ENCODE measurements at places on chromosomes 16 and 17.
A peak's percentile ranks its signal among the peaks of the same experiment; 100 is the strongest.

GRCh38 chr17:17313350-17313991 is 10.3 kb downstream of the NT5M start:
- peak; percentile 59 for DNase-seq

GRCh38 chr16:58269526-58269925 is 25.3 kb downstream of the PRSS54 start:
- no peak for DNase-seq

- DNase-seq = no peak
Measured at GRCh38 chr16:68166264-68166663, 69.7 kb downstream of the ESRP2 start.

DNA sequence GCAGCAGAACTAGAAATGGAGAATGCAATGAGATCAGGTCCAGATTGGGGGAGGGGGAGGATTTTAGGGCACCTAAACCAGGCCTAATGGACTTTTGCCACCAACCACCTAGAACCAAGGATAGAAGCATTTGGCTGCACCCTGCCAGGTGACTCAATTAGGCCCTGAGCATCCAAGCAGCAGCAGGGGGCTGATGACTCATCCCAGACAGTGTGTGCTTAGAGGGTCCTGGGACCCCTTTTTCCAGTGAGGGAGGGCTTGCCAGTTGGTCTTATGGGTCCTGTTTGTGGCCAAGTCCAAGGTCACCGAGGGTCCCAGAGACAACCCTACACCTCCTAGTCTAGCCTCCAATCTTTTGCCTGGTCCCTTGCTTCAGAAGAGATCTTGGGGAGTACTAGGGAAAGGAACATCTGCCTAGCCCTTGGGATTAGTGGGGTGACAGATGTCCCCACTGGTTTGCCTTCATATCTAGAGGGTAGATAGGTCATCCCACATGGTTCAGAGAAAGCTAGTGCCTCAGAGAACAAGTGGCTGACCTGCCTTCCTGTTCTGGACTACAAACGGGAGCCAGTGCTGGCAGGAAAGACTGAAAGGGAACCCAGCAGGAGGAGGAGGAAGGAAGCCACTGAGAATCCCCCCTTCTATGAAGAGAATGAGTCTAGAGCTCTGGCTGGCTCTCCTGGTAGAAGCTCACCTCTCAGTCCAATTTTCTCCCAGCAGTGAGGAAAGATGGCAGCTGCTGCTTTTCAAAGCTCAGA is 1.6 kb upstream of the TBKBP1 start:
- no peak for DNase-seq

DNA sequence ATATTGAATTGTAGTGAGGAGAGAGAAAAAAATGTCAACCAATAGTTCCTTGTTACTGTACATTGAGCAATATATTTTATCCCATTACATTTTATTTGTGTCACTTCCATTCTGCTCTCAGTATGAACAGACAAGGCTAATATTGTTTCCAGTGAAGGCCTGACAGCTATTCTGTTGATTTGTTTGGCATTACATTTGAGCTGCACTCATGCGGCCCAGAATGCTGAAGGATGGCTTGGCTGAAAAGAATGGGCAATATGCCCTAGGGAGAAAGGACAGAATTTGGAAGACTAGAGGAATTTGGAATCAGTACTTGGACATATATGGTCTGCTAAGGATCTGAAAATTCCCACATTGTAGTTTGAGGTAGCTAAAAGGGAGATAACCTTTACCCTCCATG is 1294.4 kb downstream of the CDH8 start:
- no peak for DNase-seq

DNA sequence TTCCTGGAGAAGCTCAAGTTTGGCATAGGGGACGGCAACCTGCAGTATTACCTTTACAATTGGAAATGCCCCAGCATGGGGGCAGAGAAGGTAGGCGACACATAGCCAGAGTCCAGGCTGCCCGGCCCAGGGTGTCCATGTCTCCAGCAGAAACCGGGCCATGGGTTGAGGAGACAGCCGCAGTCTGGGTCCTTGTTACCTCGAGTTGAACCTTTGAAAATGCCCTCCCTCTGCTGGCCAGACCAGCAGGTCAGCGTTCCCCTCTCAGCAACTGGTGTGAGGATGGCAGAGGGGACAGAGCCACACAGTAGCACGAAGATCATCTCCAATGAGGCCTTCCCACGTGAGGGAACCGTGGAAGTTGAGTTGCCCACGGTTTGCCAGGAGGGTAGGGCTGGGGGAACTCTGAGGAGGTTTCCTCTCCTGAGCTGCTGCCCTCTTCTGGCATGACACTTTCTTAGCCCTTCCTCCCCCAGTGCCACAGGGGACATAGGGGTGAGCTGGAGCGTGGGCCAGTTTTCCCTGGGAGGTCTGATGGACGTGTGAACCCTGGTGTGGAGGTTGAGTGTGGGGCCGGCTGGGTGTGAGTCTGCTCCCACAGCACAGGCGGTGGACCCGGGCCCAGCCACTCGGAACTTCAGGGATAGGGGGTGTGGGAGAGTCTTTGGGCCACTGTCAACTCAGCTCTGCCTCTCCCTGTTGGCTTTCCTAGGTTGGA is 27.2 kb downstream of the PLCD3 start:
- no peak for DNase-seq

- DNase-seq = no peak
Measured at GRCh38 chr17:59762049-59762823, 54.8 kb downstream of the VMP1 start.

- DNase-seq = no peak
Measured at GRCh38 chr17:6675201-6675825, 23.8 kb downstream of the C17orf100 start.

DNA sequence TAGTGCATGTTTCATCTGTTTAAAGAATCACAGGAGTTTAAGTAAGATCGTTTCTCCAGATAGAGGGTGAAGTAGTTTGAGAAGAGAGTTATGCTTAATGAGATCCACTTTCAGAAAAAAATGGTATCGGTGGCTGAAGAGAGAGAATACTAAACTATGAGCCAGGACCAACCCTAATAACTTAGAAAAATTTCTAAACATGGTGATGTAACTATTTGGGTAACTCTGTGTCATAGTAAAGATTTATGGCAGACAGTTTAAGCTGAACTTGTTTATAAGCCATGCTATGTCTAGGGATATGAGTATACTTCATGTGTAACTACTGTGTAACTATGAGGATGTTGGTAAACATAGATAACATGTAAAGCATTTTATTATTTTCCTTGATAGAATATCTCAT is 489.5 kb downstream of the KCNJ2 start:
- DNase-seq = no peak

- DNase-seq = no peak
Measured at GRCh38 chr17:28328325-28328724, 6.9 kb downstream of the IFT20 start.

- no peak for DNase-seq
Measured at GRCh38 chr16:85566561-85567100, 46.5 kb upstream of the GSE1 start.

GRCh38 chr16:84631886-84632285 is 14.0 kb upstream of the COTL1 start:
- DNase-seq = no peak

GRCh38 chr17:43367737-43368242 is 31.0 kb upstream of the ARL4D start:
- DNase-seq = no peak

DNA sequence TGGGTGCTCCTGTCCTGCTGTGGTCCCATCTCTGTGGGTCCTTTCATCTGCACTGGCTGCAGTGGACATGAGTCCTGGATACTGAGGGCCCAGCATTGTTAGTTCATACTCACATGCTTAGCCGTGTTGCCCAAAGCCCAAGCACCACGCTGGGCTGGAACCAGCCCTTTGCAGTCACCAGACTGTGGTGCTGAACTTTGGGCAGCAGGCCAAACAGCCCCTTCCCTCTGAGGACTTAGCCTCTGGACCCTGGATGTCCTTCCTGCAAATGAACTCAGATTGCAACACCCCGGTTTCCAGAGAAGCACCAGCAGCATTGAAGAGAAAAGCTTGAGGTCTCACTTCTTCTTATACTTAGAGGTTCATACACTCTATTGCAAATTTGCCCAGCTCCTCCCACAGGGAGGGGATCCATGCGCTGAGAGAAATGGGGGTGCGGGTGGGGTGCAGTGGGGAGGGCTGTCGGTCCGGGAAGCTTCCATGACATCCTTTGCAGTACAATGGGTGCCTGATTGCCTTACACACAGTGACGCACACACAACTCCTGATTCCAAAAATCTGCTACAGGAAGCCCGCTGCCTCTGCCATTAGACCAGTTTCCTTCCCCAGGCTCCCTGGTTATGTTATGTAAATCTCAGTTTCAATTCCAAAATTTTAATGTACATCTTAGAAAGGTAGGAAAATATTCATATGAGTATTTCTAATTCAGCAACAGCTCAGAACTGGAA is 65.8 kb downstream of the RGS9 start:
- DNase-seq = no peak

- no peak for DNase-seq
Measured at GRCh38 chr17:82429824-82430223, 11.4 kb upstream of the OGFOD3 start.

GRCh38 chr16:6008670-6009069 is 911.1 kb upstream of the EEF2KMT start:
- DNase-seq = no peak

- no peak for DNase-seq
Measured at GRCh38 chr16:278863-279366, 1.5 kb upstream of the ARHGDIG start.

DNA sequence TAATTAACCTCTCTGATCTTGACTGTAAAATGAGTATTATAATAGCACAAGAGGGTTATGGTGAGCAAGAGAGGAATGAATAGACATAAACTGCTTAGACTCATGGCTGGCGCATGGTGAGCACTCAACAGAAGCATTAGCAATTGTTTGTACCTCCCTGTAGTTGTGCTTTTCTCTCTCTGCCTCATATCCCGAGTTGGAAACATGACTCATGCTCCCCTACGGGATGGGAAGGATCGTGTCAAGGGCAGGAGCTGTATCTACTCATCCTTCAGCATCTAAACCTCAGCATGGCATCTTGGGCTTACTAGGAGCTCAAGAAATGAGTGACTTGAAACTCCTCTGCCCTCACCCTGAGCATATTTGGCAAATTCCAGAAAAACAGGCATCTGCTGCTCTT is 299.6 kb downstream of the MAP2K4 start:
- DNase-seq = no peak

DNA sequence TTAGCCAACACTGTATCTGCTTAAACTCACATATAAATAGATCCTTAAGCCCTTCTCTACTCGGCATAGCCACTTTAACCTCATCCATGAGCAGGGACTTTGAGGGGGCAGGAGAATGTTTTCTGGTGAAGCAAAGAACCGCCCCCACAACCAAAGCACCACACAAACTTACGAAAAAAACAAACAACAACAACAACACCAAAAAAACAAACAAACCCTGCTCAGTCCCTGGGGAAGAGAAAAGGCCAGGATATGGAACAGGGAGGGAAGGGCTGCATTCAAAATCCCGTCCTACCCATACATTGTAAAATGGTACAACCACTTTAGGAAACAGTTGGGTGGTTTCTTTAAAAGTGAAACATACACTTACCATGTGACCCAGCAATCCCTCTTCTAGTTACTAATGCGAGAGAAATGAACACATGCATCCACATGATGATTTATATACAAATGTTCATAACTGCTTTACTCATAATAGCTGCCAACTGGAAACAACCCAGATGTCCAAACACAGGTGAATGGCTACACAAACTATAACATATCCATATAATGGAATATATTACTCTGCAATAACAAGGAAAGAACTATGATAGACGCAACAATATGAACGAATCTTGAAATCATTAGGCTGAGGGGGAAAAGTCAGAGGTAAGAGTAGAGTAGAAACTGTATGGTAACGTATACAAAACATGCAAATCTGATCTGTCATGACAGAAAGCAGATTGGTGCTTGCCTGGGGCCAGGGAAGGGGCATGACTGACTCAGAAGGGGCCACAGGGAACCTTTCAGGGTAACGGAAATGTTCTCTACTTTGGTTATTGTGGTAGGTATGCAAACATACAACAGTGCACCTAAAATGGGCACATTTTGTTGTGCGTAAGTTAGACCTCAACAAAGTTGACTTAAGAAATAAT is 37.7 kb upstream of the TOB1 start:
- no peak for DNase-seq

DNA sequence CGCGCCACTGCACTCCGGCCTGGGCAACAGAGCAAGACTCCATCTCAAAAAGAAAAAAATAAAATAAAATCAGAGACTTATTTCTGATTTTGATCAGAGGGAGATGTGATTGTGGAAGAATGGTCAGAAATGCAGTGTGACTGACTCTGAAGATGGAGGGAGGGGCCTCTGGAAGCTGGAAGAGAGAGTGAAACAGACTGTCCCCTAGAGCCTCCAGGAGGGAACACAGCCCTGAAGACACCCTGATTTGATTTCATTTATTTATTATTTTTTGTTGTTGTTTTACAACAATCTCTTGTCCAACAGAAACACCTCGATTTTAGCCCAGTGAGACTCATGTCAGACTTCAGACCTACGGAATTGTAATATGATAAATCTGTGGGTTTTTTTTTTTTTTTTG is 26.1 kb downstream of the BCL7C start:
- DNase-seq = no peak

DNA sequence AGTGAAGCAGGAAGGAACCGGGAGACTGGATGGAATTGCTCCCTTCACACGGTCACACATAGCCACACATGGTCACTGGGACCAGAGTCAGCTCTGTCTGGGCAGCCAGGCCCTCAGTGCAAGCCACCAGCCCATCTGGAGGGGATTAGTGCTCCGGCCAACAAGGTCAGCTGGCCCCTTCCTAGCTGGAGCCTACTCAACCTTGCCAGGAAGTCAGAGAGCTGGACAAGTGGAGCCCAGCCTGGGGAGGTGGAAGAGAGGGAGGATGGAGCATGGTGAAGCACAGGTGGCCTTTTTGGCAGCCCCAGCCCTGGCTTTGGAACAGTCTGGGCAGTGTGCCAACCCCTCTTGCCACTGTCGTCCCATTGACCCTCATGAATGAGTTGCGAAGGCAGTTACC is 3.7 kb upstream of the CACNA1G start:
- no peak for DNase-seq

DNA sequence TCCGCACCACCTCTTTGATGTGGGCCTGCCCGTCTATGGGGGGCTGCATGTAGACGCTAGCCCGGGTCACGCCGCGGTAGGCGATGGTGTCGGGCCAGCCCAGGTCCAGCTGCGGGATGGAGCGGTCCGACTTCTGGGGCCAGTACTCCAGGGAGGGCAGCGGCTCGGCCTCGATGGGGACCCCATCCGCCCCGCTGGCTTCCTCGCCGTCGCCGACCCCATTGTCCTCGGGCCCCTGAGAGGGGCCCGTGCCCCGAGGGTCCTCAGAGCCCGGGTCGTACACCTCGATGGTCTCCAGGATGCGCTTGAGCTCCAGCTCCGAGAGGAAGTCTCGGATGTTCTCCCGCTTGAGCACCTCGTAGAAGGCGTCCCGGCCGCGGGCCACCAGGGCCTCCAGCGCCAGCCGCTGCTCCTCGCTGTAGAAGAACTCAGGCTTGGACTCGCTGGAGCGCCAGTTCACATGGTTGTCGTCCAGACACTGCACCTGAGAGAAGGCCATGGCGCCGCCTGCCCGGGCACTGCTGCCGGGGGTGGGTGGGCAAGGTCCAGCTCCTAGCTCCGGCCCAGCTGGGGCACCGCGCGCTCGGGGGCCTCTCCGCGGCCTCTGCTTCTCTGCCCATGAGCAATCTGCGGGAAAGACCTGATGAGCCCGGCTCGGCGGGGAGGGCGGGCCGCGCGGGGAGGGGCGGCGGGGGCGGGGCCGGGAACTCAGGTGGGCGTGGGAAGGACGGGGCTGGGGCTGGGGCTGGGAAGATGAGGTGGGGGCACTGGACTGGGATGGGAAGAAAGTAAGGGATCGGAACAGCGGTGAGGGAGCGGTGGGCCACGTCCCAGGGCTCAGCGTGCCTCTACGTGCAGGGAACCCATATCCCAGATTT is 782 bp downstream of the FAM83G start:
- peak; percentile 15 for DNase-seq

GRCh38 chr17:41437254-41437653 is 3.5 kb downstream of the KRT38 start:
- no peak for DNase-seq

Data from activated T-helper 1 cell treated with Interleukin-2 at 50 U/mL for 16 hours (primary cell).